ENCODE measurements at places on chromosomes 16 and 17.

DNA sequence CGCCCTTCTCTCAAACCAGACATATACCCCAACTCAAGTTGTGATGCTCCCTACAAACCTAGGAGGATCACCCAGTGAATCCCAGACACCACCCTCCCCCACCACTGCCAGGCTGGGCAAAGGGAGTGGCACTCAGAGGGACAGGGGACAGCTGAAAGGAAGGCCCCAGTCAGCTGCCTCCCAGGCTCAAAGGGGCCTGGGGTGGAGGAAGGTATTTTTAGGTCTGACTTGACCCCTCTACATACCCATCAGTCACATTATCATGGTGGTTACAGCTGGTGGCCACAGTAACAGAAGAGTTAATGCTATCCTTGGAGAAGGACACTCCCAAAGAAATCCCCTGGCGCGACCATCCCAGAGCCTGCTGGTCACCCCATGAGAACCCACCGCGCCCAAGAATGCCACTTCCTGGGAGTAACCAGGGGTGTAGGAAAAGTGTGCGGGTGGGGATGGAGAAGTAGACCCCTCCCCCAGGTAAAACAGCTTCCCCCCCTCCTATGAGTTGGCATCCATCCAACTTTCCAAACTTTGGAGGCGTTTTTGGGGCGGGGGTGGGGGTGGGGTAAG is 1.1 kb downstream of the CACNB1 start:
- DNase-seq: no peak

- DNase-seq: no peak
Measured at GRCh38 chr17:63189082-63189481, 223.0 kb downstream of the TANC2 start.

- DNase-seq: no peak
Measured at GRCh38 chr17:19457046-19457445, 46.0 kb downstream of the RNF112 start.

DNA sequence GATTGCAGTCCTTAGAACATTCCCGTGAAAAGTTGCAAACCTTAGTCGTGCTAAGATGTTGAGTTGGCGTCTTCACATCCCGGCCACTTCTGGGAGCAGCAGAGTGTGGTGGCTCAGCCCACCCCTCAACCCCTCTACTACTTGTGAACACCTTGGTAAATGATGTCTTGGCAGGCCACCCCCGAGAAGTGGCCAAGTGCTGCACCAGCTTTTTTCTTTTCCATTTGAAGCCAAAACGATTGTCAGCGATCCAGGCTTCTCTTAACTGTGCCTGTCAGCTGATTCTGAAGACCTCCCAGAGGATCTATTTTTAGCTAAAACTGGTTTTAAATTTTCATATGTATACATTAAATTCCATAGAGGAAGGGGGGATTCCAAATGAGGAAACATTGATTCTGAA is 247.5 kb downstream of the CDH13 start:
- DNase-seq: no peak

GRCh38 chr17:28895794-28896447 is 1.6 kb downstream of the FLOT2 start:
- no peak for DNase-seq

DNA sequence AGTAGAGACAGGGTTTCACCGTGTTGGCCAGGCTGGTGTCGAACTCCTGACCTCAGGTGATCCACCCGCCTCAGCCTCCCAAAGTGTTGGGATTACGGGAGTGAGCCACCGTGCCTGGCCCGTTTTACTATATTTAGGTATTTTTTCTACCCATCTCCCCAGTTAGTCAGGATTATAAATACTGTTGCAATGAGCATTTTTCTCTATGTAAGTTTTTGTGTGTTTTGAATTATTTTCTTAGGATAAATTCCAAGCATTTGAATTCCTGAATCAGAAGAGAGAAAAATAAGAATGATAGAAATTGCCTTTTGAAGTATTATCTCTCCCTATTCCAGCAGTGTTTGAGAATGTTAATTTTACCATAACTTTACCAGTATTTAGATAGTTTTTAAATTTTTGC is 36.6 kb downstream of the KIAA0513 start:
- no peak for DNase-seq

DNA sequence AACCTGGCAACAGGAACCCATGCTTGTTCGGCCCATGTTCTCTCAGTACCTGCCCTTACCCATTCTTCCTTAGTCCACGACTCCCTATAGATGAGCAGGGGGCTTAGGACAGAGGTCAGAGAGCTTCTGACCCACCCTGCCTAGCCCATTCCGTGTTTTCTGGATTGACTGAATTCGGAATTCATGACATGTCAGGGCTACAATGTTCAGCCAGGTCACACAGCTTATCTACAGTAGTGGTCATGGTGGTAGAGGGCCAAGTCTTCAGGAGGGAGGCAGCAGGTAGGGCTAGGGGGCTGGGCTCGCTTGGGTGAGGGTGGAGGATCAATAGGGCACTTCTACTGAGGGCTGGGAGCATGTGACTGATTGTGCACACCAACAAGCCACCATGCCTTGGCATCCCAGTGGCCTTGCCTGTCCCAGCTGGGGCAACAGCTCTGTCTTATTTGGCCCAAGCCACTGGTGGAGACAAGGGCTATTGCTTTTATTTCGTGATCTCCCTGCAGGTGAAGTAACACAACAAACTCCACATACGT is 3.1 kb downstream of the HEXIM2 start:
- no peak for DNase-seq

GRCh38 chr17:6147042-6147441 is 76.9 kb downstream of the WSCD1 start:
- DNase-seq: no peak

DNA sequence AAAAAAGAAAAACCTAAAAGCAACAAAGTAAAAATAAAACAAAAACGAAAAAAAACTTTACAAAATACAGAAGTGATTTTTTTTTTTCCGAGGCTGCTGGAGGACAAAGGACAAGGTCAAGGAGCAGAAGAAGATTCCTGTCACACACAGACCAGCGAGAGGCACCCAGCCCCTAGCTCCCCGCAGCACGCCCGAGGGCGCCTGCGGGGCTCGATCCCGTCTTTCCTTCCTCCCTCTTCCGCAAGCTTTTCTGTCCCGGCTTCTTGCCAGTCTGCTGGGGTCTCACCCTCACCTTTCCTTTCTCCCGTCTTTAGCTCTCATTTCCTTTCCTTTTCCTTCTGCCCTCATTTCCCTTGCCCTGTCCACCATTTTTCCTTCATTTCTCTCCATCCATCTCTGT is 66.1 kb upstream of the DNAH17 start:
- DNase-seq: no peak
